ENCODE measurements at places on chromosomes 12 and 14. TPM values are rescaled to one million over a fixed set of nuclear protein-coding genes. Genes with fewer than 3 reads are reported as not detected.
A peak's percentile ranks its signal among the peaks of the same experiment; 100 is the strongest.

Gene SLC35E3
- 16.1 TPM for total RNA-seq

DNA sequence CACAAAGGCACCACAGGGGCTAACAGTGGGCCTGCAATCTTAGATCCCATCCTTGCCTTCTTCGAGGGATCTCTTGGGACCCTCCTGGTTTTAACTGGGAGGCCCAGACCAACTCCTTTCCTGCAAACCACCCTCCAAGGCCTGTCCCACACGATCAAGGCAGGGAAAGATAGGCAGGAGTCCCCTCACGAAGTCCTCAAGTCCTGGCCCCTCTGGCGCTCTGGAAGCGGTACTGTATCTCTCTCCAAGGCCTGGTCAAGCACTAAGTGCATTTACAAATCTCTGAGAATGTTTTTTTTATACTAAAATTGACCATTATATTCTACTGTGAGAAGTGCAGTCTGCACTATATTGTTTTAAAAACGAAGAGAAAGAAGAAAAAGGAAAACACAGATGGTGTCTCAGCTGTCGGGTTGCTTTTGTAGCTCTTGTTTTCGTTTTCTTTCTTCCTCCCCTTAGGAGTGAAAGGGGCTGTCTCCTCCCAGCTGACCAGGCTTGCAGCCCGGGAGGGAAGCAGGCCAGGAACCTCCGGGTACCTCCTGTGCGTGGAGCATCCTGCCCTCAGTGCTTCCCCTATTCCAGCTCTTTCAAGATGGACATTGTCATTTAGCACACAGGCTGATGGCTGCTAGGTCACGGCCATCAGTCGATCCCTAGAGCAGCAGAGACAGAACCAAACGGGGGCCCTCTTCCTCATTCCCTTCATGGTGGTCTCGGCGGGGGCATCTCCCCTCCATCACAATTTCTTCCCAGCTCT lies 56.7 kb downstream of the FAM222A start:
- H3K27ac ChIP-seq: peak overlapping the region; percentile 86
- no peaks in the 10 kb centered on the region for H3K27me3 ChIP-seq
- H3K4me1 ChIP-seq: no peaks in the 10 kb centered on the region
- DNase-seq: no peak
- H3K36me3 ChIP-seq: no peaks in the 10 kb centered on the region

DNA sequence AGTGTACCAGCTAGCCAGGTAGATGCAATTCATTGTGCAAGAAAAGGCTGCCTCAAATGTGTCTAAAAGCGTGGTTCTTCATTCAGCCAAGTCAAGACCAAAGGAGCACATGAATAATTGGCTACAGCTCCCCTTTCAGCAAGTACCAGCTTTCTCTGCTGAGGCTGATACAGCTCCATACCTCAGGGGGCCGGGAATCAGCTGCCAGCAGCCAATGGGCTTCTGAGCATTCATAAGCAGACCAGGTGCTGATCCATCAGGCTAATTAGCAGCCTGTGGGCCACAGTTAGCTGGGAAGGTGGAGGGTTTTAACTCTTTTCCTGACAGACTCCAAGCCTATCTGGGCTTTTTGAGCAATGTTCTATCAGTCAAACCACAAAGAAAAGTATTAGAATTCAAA lies 264.7 kb downstream of the APAF1 start:
- no peaks in the 10 kb centered on the region for H3K4me1 ChIP-seq
- H3K4me3 ChIP-seq: no peak overlapping the region
- H3K27ac ChIP-seq: no peak overlapping the region
- H3K27me3 ChIP-seq: peaks cover under 1% of the 10 kb centered on the region
- H3K36me3 ChIP-seq: no peaks in the 10 kb centered on the region

Gene SCNN1A
- total RNA-seq: not detected

- H3K27me3 ChIP-seq: peaks cover 4% of the 10 kb centered on the region
- peaks cover 7% of the 10 kb centered on the region for H3K36me3 ChIP-seq
- H3K27ac ChIP-seq: no peak overlapping the region
- H3K4me1 ChIP-seq: peaks cover 13% of the 10 kb centered on the region
- no peak for DNase-seq
These were observed 5.3 kb upstream of the SOCS2 start for GRCh38 chr12:93567174-93567573.

Gene SERPINA9
- not detected for total RNA-seq

Gene TAS2R9
- total RNA-seq: not detected

GRCh38 chr14:80278293-80279023 lies 67.2 kb upstream of the DIO2 start:
- DNase-seq: no peak
- no peak overlapping the region for H3K4me3 ChIP-seq
- H3K4me1 ChIP-seq: no peaks in the 10 kb centered on the region
- no peaks in the 10 kb centered on the region for H3K27me3 ChIP-seq

DNA sequence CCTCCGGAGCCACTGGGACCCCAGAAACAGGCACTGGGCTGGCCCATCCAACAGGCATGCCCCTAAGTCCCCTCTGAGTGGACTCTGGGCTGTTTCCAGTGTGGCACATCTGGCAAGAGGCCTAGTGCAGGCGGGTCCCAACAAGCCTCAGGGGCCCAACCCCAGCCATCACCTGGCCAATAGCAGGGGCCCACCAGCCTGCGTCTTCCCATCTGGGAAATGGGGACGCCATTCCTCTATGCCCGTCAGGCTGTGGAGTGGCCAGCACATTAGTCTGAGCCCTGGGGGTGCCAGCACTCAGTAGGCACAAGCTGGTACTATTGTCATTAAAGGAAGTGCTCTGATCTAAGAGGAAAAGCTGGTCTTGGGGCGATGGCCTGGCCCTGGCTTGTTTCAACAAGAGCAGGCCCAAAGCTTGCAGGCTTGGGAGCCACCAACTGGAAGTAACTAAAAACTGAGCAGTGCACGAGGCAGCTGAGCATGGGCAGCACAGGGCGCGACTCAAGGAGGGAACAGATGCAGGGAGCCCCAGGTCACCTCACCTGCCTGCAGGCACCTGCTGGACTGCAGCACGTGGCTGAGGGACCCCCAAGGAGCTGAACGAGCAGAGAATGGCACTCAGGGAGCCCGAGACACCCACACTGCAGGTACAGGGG lies 8.4 kb downstream of the DEGS2 start:
- H3K27ac ChIP-seq: peak overlapping the region; percentile 43
- peak overlapping the region; percentile 25 for H3K4me3 ChIP-seq
- no peak for DNase-seq
- H3K36me3 ChIP-seq: peaks cover 4% of the 10 kb centered on the region
- H3K27me3 ChIP-seq: peaks cover 24% of the 10 kb centered on the region
- no peaks in the 10 kb centered on the region for H3K4me1 ChIP-seq

Gene AHSA1
- 190 TPM for total RNA-seq

DNA sequence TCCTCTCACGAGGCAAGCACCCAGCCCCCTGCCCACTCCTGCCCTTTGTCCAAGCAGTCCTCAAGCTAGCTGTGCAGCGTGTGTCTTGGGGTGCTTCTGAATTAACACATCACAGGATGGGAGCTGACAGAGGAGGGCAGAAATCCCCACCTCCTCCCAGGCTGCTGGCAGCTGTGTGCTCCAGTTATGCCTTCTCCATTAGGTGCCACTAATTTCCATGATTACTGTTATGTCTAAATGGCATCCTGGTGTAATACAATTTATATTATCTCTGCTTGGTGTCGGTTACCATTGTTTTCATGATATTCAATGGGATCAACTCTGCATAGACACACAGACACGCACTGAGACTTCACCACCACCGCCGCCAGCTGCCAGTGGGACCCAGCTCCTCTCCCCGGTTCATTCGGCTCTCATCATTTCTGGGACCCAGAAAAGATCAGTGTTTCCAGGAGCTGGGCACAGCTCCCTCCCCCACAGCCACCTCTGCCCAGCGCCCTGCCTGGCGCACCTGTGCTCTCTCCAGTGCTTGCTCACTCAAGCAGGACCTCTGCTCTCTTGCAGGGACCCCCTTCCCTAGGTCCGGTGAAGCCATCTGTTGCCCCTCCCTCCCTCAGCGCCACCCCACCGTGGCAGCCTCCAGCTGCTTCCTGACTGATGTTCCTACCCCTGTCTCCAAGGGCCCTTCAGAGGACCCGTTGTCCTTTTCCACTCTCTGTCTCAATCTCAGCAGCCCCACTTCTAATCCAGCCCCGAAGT lies 167.5 kb upstream of the FKBP4 start:
- H3K27ac ChIP-seq: peak overlapping the region; percentile 44
- peaks cover 15% of the 10 kb centered on the region for H3K27me3 ChIP-seq
- DNase-seq: no peak
- peaks cover 16% of the 10 kb centered on the region for H3K4me1 ChIP-seq
- H3K36me3 ChIP-seq: no peaks in the 10 kb centered on the region
- H3K4me3 ChIP-seq: no peak overlapping the region

DNA sequence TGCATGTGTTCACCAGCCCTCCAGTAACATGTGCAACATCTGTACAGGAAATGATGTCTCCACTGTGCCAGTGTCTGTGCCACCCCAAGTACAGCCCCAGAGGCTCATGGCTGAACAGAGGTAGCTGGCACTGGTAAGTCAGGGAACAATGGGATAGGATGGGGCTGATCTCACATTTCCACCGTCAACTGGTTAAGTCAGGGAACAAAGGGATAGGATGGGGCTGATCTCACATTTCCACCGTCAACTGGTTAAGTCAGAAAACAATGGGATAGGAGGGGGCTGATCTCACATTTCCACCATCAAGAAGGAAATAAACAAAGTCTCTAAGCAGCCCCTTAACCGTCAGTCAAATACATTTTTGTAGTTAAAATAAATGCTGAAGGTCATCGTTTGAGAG lies 246.6 kb downstream of the TMEM132D start:
- peaks cover 3% of the 10 kb centered on the region for H3K36me3 ChIP-seq
- no peak overlapping the region for H3K4me3 ChIP-seq
- peak overlapping the region; percentile 19 for H3K27ac ChIP-seq
- no peaks in the 10 kb centered on the region for H3K27me3 ChIP-seq

Measured in neural crest cell (in vitro differentiated cells).